ENCODE measurements at places on chromosomes 4 and X.

DNA sequence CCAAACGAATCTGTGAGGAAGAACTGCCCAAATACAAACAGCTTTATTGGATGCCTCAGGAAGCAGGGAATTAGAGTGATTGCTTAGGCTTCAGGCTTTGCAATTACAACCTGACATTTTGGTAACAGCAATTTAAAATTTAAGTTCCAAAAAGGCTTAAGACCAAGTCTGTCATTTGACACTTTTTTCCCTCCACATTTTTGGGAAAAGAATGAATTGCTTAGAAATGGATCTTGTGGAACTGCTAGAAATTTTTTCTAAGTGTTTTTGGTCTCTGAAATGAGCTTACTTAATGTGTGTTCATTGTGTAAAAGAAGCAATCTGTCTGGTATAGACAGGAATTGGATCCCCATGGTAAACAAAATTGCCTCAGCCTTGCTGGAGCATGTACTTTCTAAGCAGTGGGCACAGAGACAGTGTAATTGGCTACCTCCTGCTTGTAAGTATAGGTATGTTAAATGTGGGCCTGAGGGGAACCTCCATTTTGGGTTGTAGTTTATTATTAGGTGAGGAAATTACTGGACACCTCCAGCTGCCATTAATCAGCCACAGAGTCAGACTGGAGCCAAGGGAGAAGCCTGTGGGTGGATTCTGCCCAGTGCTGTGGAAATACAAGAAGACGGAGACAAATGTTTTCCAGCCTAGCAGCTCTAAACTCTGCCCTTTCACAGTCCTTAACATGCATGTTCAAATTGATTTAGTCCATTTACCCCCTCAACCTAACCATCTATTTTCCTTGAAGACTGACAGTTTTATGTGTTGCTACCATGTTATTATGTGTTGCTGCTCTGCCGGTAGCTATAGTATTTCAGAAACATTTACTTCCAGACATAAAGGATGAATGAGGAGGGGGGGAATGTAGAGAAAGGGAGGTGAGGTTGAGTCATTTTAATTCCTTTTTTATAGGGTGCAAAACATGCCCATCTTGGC lies 473.0 kb downstream of the SPRY1 start:
- no peak for DNase-seq

- DNase-seq: no peak
These were observed 539 bp upstream of the CHIC1 start for GRCh38 chrX:73562458-73562857.

DNA sequence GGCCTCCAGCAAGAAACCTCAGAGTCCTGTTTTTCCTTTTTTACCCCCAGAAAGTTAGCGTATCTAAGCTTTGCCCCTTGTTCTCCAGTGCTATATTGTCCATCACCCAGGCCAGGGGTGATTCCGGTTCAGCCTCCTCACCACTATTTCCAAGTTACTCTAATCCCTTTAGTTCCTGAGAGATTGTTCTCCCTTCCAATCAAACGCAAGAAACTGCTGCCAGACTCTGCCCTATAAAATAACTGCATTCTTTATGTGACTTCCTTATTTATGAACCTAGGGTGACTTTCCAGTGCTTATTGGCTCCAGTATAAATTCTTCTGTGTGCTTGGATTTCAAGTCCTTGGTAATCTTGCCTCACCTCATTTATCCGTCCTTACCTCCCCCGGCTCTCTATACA lies 65.7 kb downstream of the CLCN5 start:
- DNase-seq: no peak

GRCh38 chrX:38293741-38294140 lies 33.6 kb downstream of the RPGR start:
- no peak for DNase-seq

DNA sequence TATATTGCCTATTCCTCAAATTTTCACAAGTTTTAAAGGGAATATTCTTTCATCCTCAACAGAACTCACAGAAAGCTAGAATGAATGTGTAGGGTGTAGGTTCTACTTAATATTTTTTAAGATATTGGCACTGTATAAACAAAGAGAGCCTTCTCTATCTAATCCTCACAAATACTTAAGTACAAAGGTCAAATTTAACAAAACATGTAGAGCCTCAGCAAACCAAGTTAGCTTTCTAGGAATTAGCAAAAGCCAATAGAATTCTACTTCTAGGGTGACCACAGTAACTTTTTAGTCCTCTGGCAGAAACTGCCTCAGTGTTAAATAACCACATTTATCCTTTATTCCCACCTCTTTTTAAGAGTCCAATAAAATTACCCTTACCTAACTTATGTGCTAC lies 19.3 kb downstream of the DHX15 start:
- no peak for DNase-seq

- DNase-seq: no peak
These were observed 175.8 kb downstream of the RASL11B start for GRCh38 chr4:53037892-53038291.

GRCh38 chr4:185128272-185129119 lies 14.6 kb upstream of the SLC25A4 start:
- DNase-seq: no peak

GRCh38 chr4:98746530-98746929 lies 88.1 kb upstream of the TSPAN5 start:
- DNase-seq: no peak

DNA sequence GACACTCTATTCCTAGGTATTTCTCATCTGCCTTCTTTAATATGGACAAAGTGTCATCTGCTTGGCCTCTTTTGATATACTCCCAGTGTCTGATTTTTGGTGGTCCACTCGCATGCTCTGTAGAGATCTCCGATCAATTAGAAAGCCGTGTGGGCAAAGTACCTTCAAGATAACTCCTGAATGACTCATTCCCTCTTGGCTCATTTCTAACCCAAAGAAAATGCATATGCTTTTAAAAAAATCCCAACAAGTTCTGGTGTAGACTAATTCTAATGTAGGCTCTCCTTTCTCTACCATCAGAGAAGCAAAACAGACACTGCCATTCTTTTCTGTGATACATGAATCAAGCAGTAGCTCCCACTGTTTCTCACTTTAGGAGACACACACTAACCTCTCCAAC lies 714.9 kb upstream of the ADGRL3 start:
- DNase-seq: no peak

DNA sequence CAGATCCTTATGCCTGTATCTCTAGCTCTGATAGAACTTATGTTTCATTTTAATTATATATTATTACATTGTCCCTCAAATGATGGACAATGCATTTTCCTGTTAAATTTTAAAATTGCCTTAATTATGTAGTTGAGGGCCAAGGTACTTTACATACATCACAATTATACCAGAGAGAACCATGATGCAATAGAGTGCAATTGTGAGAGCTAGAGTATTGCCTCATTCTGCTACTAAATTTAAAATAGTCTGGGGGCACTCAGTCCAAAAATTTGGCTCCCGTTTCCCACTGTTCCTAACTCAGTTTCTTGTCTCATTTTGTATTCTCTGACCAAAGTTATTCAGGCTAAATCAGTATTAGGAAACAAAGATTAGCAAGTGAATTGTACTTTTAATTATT lies 378.5 kb upstream of the ZFP42 start:
- DNase-seq: no peak

Measured in stimulated activated CD8-positive, alpha-beta memory T cell treated with anti-CD3 and anti-CD28 coated beads, Interleukin-2, amount 100 ng/mL, for 1 hour (primary cell).